ENCODE measurements at places on chromosomes 3 and 15. TPM values are rescaled to one million over a fixed set of nuclear protein-coding genes. Genes with fewer than 3 reads are reported as not detected.

- DNase-seq = no peak
Observed at GRCh38 chr15:77533578-77534430, 98.9 kb downstream of the LINGO1 start.

- no peak for DNase-seq
Observed at GRCh38 chr3:183896610-183897009, 11.9 kb upstream of the PARL start.

DNA sequence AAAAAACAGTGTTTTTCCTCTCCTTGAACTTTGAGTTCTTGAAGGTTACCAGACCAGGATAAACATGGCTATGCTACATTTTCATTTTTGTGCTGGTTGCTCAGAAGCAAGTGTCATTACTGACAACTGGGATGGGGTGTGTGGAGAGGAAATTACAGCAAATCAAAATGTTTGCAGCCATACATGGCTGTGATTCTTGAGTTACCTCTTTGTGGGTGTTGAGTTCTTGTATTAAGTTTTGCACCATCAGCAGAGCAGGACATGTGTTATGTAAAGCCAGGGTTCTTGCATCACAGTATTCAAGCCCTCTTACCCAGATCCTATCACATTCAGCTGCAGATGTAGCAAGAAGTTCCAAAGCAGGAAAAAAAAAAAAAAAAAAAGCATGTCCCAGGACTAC lies 53.9 kb upstream of the ATOSA start:
- no peak for DNase-seq

- DNase-seq = no peak
Observed at GRCh38 chr3:181558870-181559269, 152.9 kb upstream of the SOX2 start.

DNA sequence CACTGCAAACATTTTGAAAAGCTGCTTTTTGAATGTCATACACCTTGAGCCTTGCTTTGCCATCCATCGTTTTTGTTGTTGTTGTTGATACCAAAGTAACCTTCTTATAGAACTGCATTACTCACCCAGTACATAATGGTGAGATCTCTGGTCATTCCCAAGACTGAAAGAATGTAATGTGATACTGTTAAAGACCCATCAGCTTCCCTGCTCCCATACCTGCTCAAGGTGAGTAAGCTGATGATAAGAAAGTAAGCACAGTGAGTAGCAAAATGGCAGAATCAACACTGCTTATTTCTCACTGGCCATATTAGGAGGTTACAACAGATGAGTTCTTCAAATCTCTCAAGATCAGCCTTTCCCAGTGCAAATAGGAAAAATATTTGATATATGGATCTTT lies 89.8 kb downstream of the CADPS start:
- DNase-seq = no peak

- DNase-seq = peak; percentile 27
Observed at GRCh38 chr3:184354121-184354728, 7.2 kb downstream of the CLCN2 start.

DNA sequence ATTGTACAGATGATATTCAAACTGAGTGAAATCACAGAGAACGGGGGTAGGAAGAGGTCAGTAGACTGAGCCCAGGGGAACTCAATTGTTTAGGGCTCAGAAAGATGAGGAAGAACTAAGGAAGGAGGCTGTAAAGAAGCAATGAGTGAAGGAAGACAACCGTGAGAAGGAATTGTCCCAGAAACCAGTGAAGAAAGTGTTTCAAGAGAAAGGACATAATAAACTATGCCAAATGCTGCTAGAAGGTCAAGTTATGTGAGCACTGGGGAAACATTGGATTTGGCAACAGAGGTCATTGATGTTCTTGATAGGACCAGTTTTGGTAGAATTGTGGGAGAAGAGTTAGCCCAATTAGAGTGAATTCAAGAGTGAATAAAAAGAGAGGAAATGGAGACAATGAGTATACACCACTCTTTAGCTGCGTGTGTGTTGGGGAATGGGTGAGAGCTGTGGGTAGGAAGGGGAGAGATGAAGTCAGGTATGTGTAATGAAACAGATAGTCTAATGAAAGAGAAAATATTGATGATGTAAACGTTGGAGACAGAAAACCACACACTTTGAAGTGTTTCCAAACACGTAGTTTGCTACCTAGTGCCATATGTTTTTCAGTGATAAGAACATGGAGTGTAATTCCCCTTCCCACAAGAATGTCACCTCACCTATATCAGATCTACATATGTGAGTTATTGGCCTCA lies 42.5 kb upstream of the MME start:
- no peak for DNase-seq

GRCh38 chr3:134361162-134361835 lies 12.9 kb downstream of the AMOTL2 start:
- DNase-seq = no peak

DNA sequence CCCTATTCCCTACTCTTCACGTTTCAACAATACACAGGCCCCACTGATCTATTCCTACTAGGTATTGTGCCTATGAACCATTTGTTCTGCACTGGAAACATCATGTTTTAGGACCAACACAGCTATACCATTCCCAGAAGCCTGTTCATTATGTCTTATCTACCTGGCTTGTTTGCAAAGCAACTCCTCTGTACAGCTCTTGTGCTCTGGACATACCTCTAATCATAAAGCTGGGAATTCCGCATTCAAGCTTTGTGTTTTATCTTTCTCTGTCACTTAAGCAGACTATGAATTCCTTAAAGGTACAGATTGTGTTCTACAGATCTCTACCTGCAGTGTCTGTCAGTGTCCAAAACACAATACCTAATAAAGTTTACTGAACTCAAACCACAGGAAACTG lies 87.5 kb upstream of the CSPG5 start:
- DNase-seq = no peak

DNA sequence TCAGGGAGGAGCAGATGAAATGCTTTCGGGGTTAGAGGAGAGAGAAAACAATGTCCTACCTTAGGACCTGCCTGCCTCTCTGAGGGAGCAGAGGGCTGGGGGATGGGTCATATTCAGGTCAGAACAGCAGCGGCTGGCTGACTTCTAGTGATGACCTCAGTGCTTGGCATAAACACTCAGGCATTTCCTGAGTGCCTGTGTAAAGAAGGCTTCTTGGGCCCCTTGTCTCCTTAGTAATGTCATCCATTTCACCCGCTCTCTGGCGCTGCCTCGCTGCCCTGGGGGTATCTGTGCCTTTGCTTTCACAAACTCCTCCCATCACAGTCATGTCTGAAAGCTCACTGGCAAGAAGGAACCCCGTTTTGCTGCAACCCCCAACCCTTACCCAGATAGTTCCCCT lies 82.9 kb upstream of the GSK3B start:
- peak; percentile 56 for DNase-seq

- peak; percentile 36 for DNase-seq
Observed at GRCh38 chr3:160755776-160756304, at the start of gene PPM1L. TSS of gene PPM1L (plus strand) at chr3:160756231.

GRCh38 chr3:101848754-101849713 lies at the start of gene NFKBIZ:
TSS of gene NFKBIZ (plus strand) at chr3:101849514. CDS start at chr3:101849629, 115 bp downstream.
- DNase-seq = peak; percentile 97

GRCh38 chr3:71447803-71448202 lies 135.7 kb downstream of the FOXP1 start:
- no peak for DNase-seq

DNA sequence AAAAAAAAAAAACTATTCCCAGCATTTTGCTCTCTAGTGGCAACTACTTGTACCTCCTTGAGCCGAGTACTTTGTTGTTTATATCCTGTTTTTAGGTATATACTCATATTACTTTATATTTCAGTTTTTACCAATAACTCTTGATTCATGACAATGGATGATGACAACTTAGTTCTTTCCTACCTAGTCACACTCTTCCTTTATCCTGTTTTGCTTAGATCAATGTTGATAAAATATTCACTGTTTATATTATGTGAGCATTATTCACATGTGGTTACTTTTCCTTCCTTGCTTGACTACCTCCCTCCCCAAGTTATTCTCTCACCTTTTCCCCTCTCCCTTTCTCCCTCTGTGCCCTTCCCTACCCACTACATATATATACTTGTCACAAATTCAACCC lies 53.7 kb downstream of the NKIRAS1 start:
- no peak for DNase-seq

SLC12A1 gene
- total RNA-seq = not detected

ZNF385D gene
- total RNA-seq = 1.0 TPM

CCDC54 gene
- not detected for total RNA-seq

GUCA1C gene
- not detected for total RNA-seq

ANKRD63 gene
- 2.7 TPM for total RNA-seq

ASB14 gene
- not detected for total RNA-seq

SYNPR gene
- not detected for total RNA-seq

IL5RA gene
- 1.5 TPM for total RNA-seq

TEX55 gene
- total RNA-seq = not detected

SEMA3G gene
- total RNA-seq = 7.6 TPM
